ENCODE measurements at places on chromosomes 5 and 9.

DNA sequence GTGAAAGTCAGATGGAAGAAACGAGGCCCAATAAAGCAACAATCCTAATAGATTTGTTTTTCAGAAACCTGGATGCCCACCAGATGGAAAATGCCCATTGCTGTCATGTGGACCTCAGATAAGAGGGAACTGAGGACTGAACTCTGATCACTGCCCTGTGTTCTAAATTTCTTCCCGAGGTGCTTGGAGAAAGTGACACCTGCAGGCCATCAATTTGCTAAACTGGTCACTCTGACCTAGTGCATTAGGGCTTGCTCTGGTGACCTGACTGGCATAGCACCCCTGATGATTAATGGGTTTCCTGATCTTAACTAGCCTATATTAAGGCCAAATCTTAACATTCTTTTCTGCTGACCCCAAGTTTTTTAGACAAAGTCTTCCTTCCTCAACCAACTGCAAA is 32.4 kb upstream of the VDAC1 start:
- DNase-seq: no peak

- no peak for DNase-seq
Measured at GRCh38 chr5:171422495-171422894, 3.0 kb downstream of the FGF18 start.

GRCh38 chr5:68243251-68243650 is 27.7 kb downstream of the PIK3R1 start:
- no peak for DNase-seq

DNA sequence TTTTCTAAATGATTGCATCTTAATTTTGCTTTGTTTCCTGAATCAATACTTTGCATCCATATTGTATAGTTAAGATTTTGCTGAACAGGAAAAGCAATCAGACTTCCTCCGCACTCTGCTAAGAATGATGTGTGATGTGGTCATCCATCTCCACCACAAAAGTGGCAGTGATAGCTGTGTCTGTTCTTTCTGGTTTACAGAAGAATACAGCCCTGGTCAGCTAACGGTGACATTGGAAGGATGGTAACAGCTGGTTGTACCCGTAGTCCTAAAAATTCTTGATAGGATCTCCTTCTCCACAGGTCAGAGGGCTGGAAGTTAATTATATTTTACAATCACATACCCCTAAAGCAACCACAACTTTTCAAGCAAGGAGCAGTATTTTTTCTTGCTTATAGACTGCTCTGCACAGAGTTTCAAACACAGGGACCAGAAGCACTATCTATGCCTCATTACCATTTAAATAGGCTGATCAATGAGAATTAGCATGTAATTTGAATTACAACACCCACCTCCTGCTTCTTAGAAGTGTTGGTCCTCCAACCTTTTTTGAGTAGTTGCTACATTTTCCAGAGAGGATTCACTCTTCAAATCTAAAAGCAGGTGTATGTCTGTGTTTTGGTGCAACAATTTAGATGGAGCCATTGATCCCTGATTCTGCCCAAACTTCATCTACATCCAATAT is 1191.9 kb upstream of the NUDT12 start:
- no peak for DNase-seq

- no peak for DNase-seq
Measured at GRCh38 chr5:93622240-93622885, 39.3 kb downstream of the NR2F1 start.

GRCh38 chr5:90767710-90768109 is 209.1 kb downstream of the ADGRV1 start:
- DNase-seq: no peak

Data from stimulated activated CD8-positive, alpha-beta memory T cell treated with anti-CD3 and anti-CD28 coated beads, Interleukin-12 subunit alpha, Interleukin-12 subunit beta, amount 100 ng/mL, for 1 hour (primary cell).